ENCODE measurements at places on chromosomes 4 and X. TPM values are rescaled to one million over a fixed set of nuclear protein-coding genes. Genes with fewer than 3 reads are reported as not detected.

DNA sequence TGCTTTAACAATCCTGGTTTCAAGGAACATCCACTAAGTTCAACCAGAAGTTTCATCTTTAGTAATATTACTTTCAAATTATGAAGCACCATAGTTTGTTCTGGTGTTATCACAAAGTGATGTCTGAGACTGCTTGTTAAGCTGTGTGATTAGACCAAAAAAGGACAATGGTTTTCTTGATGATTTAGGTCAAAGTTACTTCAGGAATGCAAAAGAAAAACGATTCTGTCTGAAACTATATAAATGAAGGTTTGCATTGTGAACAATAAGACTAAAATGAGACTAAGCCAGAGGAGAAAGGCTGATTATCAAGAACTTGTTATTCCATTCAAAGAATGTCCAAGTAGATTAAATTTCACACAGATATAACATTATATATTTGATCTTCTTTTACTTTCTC, 122.4 kb upstream of the ETNPPL start:
- H3K27me3 ChIP-seq: no peaks in the 10 kb centered on the region
- peaks cover 2% of the 10 kb centered on the region for H3K36me3 ChIP-seq
- no peak overlapping the region for H3K27ac ChIP-seq
- H3K4me1 ChIP-seq: peaks cover 68% of the 10 kb centered on the region
- no peak overlapping the region for H3K4me3 ChIP-seq
- DNase-seq: no peak

- H3K27ac ChIP-seq: no peak overlapping the region
- H3K27me3 ChIP-seq: no peaks in the 10 kb centered on the region
- H3K4me3 ChIP-seq: no peak overlapping the region
- no peaks in the 10 kb centered on the region for H3K36me3 ChIP-seq
- no peaks in the 10 kb centered on the region for H3K4me1 ChIP-seq
Observed at GRCh38 chr4:62797221-62797620, 1597.1 kb downstream of the ADGRL3 start.

GRCh38 chr4:158282252-158282651, 72.0 kb downstream of the TMEM144 start:
- H3K27me3 ChIP-seq: no peaks in the 10 kb centered on the region
- no peak overlapping the region for H3K4me3 ChIP-seq
- H3K36me3 ChIP-seq: no peaks in the 10 kb centered on the region
- no peaks in the 10 kb centered on the region for H3K4me1 ChIP-seq
- no peak overlapping the region for H3K27ac ChIP-seq
- no peak for DNase-seq

- no peak for DNase-seq
- no peak overlapping the region for H3K27ac ChIP-seq
- no peak overlapping the region for H3K4me3 ChIP-seq
- no peaks in the 10 kb centered on the region for H3K36me3 ChIP-seq
Observed at GRCh38 chr4:108361446-108361820, 192.7 kb upstream of the LEF1 start.

DNA sequence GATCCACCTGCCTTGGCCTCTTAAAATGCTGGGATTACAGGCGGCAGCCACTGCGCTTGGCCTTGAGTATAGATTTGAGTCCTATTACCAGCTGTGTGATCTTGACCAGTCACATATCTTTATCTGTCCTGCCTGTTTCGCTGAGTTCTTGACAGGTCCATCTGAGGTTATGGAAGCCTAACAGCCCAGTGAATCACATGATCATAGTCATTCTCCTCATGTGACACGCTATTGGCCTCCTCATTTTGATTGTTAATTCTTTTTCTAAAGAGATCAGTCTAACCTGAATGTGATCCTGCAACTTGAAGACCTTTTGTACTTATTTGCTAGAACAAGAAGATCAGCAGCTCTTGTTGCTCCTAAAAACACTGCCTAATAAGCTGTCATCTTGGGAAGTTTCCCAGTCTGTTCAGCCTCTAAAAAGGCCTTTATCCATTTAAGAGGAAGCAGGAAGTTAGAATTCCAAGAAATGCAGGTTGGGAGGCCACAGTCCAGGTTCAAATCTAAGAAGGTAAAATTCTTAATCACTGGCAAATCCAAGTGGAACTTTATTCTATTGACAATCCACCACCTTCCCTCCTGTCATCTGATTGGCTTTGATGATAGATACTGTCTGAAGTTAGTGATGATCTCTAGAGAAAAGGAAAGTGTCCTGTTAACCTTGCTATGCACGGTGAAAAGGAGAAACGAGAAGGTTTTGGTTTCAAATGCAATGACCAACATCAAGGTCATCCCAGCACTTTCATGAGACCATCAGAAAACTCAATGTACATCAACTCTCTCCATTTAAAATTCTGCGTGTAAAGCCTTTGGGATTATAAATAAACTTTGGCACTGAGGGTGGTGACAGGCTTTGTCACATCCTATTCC, 86.9 kb downstream of the CHRNA9 start:
- H3K27me3 ChIP-seq: no peaks in the 10 kb centered on the region
- H3K4me1 ChIP-seq: no peaks in the 10 kb centered on the region

GRCh38 chr4:81307991-81308390, 93.0 kb upstream of the PRKG2 start:
- no peaks in the 10 kb centered on the region for H3K36me3 ChIP-seq
- H3K27me3 ChIP-seq: peaks cover 11% of the 10 kb centered on the region
- no peak overlapping the region for H3K4me3 ChIP-seq

GRCh38 chr4:90597927-90598326, 470.7 kb downstream of the CCSER1 start:
- no peaks in the 10 kb centered on the region for H3K36me3 ChIP-seq
- H3K4me3 ChIP-seq: no peak overlapping the region
- no peaks in the 10 kb centered on the region for H3K4me1 ChIP-seq
- no peak overlapping the region for H3K27ac ChIP-seq

DNA sequence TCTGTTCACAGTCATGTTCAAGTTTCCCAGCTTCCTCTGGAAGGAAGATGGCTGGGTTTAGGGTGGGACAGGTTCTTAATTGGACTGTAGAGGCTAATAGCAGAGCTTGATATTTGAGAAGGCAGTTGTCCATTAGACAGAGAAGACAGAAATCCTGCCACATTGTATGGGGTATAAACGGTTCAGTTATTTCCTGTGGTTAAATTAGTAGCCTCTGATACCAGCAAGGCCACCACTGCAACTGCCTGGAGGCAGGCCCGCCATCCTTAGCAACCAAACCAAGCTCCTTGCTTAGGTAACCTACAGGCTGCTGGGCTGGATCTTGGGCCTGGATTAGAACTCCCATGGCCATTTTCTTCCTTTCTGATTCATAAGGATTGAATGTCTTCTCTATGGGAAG, 1367.0 kb downstream of the PCDH7 start:
- H3K36me3 ChIP-seq: no peaks in the 10 kb centered on the region
- no peak overlapping the region for H3K4me3 ChIP-seq
- H3K4me1 ChIP-seq: no peaks in the 10 kb centered on the region
- no peaks in the 10 kb centered on the region for H3K27me3 ChIP-seq
- DNase-seq: no peak

- H3K4me1 ChIP-seq: no peaks in the 10 kb centered on the region
- no peak overlapping the region for H3K4me3 ChIP-seq
- no peak for DNase-seq
- peaks cover 11% of the 10 kb centered on the region for H3K36me3 ChIP-seq
- H3K27ac ChIP-seq: no peak overlapping the region
Observed at GRCh38 chr4:126838941-126839679, 793.6 kb upstream of the INTU start.

GRCh38 chr4:69957209-69957608, 8.3 kb downstream of the CSN2 start:
- DNase-seq: no peak
- H3K27ac ChIP-seq: no peak overlapping the region
- no peaks in the 10 kb centered on the region for H3K27me3 ChIP-seq
- H3K4me1 ChIP-seq: no peaks in the 10 kb centered on the region

- no peaks in the 10 kb centered on the region for H3K27me3 ChIP-seq
- no peak for DNase-seq
- H3K4me1 ChIP-seq: no peaks in the 10 kb centered on the region
- H3K36me3 ChIP-seq: peaks cover 13% of the 10 kb centered on the region
- no peak overlapping the region for H3K4me3 ChIP-seq
- no peak overlapping the region for H3K27ac ChIP-seq
Observed at GRCh38 chrX:72478853-72479252, 93.8 kb downstream of the HDAC8 start.

DNA sequence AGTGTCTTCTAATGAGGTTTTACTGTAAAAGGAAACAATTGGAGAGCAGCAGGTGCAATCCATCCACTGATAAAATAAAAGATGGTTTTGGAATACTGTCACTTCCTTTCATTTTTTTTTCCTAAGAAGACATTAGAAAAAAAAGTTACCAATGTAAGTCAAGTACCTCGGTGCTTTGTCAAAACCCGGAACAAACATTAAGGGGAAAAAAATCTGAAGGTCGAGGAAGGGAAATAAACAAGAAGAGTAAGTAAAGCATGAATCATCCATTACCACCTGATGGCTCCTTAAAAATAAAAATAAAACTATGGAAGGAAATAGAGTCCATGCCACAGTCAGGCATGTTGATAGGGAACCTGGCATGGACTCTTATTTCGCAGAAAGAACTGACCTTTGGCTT, 15.3 kb upstream of the XPNPEP2 start:
- no peaks in the 10 kb centered on the region for H3K36me3 ChIP-seq
- peaks cover 3% of the 10 kb centered on the region for H3K27me3 ChIP-seq
- H3K4me3 ChIP-seq: no peak overlapping the region
- H3K27ac ChIP-seq: no peak overlapping the region
- no peaks in the 10 kb centered on the region for H3K4me1 ChIP-seq

DNA sequence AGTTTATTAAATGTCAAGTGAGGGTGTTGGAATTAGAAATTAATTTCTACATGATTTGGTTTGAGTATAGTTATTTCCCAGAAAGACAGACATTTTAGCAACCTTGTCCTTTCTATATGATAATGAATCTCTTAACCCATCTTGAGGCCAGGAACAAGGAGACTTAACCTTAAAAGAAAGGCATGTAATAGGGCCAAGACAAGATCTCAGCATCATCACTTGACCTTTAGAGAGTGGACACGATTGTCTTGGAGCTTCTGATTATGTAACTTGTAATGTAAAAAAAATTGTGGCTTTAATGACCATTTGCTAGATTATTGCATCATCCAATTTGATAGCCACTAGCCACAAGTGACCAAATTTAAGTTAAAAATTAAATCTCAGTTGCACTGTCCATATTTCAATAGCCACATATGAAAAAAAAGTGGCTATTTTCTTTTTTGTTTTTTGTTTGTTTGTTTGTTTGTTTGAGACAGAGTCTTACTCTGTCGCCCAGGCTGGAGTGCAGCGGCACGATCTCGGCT, 13.5 kb upstream of the FOXO4 start:
- H3K36me3 ChIP-seq: no peaks in the 10 kb centered on the region
- DNase-seq: no peak
- H3K4me3 ChIP-seq: no peak overlapping the region
- H3K27ac ChIP-seq: no peak overlapping the region
- H3K4me1 ChIP-seq: no peaks in the 10 kb centered on the region

- H3K27me3 ChIP-seq: no peaks in the 10 kb centered on the region
- peaks cover 16% of the 10 kb centered on the region for H3K4me1 ChIP-seq
- H3K36me3 ChIP-seq: peaks cover 29% of the 10 kb centered on the region
- DNase-seq: no peak
- H3K4me3 ChIP-seq: no peak overlapping the region
Observed at GRCh38 chrX:13828392-13828791, 11.5 kb upstream of the GPM6B start.

- peaks cover 3% of the 10 kb centered on the region for H3K4me1 ChIP-seq
- no peak for DNase-seq
- no peak overlapping the region for H3K4me3 ChIP-seq
- H3K27ac ChIP-seq: no peak overlapping the region
- no peaks in the 10 kb centered on the region for H3K36me3 ChIP-seq
- no peaks in the 10 kb centered on the region for H3K27me3 ChIP-seq
Observed at GRCh38 chr4:25727711-25728493, 72.3 kb downstream of the SLC34A2 start.

- H3K36me3 ChIP-seq: peaks cover 4% of the 10 kb centered on the region
- H3K4me1 ChIP-seq: no peaks in the 10 kb centered on the region
- peaks cover 43% of the 10 kb centered on the region for H3K27me3 ChIP-seq
- DNase-seq: no peak
Observed at GRCh38 chrX:114472788-114473187, 111.1 kb upstream of the HTR2C start.

- DNase-seq: no peak
- H3K4me3 ChIP-seq: no peak overlapping the region
- H3K36me3 ChIP-seq: no peaks in the 10 kb centered on the region
- H3K27ac ChIP-seq: no peak overlapping the region
- peaks cover 19% of the 10 kb centered on the region for H3K4me1 ChIP-seq
- no peaks in the 10 kb centered on the region for H3K27me3 ChIP-seq
Observed at GRCh38 chrX:21382715-21383114, 8.5 kb downstream of the CNKSR2 start.

DNA sequence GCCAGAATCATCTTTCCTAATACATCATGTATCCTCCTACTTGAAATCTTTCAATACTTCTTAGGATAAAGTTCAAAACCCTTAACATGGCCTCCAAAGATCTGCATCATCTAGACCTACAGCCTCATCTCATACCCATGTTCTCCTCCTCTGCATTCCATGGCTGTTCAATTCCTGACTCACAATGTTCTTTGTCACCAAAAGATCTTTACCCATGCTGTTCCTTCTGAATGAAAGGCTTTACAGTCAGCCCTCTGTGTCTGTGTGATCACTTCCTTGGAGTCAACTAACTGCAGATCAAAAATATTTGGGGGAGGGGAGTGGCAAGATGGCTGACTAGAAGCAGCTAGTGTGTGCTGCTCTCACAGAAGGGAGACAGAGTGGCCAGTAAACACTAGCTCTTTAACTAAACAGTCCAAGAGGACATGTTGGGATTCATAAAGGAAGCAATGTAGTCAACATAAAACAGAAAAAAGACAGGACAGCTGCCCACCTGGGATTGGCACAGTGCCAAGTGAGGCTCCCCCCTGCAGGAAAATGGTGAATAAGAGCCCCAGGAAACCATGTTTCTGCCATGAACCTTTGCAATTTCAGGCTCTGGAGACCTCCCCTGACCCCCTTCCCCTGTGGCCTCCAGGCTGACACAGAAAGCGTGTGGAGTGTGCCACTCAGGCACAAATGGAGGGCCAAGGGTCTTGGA, 31.9 kb downstream of the CBR4 start:
- no peak overlapping the region for H3K27ac ChIP-seq
- H3K4me3 ChIP-seq: no peak overlapping the region
- H3K36me3 ChIP-seq: peaks cover 26% of the 10 kb centered on the region

DNA sequence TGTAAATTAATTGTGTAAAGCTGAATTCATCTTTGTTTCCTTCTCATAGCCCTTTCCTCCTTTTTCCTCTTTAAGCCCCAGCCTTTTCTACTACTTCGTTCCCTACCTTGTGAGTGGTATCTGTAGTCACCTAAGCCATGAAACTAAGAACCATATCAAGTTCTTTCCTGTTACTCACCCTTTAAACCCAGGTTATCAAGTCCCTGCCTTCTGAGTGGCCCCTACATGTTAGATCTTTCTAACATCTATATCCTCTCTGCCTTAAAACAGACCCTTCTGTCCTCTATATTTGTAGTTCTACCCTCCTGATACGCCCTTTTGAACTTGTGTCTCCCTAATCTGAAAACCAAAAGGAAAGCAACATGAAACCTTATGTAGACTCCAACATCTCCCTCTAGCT, 7.2 kb downstream of the AP1AR start:
- no peak overlapping the region for H3K4me3 ChIP-seq
- DNase-seq: no peak
- no peaks in the 10 kb centered on the region for H3K27me3 ChIP-seq
- no peak overlapping the region for H3K27ac ChIP-seq
- no peaks in the 10 kb centered on the region for H3K36me3 ChIP-seq
- H3K4me1 ChIP-seq: peaks cover 4% of the 10 kb centered on the region

The RAB9B gene
- total RNA-seq: 3.7 TPM

The ACE2 gene
- total RNA-seq: not detected

The CSAG3 gene
- total RNA-seq: not detected

The SLC10A4 gene
- total RNA-seq: 2.0 TPM

The FANCB gene
- total RNA-seq: 19.5 TPM

The NHS gene
- total RNA-seq: 10.7 TPM

The EXOC1L gene
- total RNA-seq: not detected

The FAM241A gene
- 0.09 TPM for total RNA-seq

The P2RY10 gene
- total RNA-seq: not detected

The HELT gene
- total RNA-seq: not detected
